Neural progenitor cell (in vitro differentiated cells): ENCODE measurements at places on chromosomes 12 and 14.

GRCh38 chr14:70724944-70725343 is 83.2 kb downstream of the TTC9 start:
- DNase-seq = no peak

- no peak for DNase-seq
These were observed 17.0 kb upstream of the KERA start for GRCh38 chr12:91074851-91075250.

DNA sequence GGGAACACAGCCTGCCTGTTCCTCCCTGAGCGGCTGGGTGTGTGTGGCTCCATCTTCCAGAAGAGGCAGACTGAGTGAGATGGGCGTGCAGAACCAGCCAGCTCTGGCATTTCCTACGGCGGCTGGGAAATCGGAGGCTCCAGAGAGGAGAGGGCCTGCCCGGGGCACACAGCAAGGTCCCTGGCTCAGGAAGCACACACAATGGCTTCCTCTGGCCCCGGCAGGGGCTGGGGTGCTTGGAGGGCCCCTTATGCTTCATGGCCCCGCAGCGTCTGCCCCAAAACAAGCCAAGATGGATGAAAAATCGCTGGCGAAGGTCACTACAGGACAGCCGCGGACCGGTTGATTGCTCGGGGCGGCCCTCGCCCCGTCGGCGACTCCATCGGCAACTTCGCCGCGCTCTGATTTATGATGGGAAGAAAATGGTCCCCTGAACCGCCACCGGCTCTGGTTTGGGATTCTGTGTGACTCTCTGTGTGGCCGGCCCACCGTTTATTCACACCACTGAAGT is 191.5 kb upstream of the C14orf180 start:
- DNase-seq = no peak

DNA sequence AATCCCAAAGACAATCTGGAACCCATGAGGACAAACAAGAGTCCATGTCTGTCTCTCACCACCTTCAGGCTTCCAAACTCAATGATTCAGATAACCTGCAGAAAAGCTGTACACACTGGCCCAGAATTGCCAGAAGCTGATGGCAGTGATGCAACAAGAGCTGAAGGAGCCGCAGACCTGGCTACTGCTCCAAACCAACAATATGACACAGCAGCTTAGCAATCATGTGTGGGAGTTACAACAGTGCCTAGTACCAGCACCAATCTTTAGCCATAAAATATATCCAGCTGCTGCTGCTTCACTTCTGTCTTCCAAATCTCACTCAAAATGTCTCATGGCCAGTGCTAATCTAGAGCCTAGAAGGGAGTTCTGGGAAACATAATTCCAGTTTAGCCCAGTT is 22.0 kb downstream of the RPS6KA5 start:
- DNase-seq = no peak

GRCh38 chr12:89661706-89662330 is 46.8 kb downstream of the ATP2B1 start:
- no peak for DNase-seq

GRCh38 chr14:76767681-76768656 is 6.7 kb downstream of the VASH1 start:
- DNase-seq = peak; percentile 20

DNA sequence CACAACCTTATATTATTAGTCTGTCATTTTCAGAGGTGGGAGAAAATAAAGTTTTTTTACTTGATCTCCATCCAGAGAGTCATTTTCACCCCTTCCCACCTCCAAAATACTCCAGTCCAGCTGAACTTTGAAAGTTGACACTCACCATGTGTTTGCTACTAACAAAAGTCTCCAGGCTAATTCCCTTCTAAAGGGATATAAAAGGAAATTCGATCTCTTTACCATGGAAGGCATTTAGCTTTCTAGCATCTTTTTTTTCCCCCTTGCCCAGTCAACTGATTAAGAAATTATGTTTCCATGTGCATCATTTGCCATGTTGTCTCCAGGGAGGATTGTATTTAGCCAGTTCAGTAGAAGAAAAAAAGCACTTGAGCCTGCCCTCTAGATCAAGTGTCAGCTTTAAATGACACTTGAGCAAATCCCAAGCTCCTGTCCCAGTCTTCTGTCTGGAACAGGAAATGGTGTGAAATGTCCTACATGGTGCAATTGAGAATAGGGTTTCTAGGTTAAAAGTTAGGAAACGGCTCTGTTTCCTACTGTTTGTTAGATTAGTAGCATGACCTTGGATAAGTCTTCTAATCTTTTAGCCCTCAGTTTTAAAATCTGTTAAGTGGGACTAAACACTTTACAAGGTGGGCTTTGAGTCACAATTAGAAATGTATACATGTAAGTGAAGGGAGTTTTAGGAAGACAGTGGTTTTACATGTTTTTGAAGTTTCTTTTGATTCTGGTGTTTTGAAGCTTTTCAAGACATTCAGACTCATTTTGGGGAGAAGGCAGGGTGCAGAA is 67.2 kb downstream of the GNS start:
- peak; percentile 51 for DNase-seq

GRCh38 chr12:27703720-27704452 is 6.7 kb upstream of the MRPS35 start:
- DNase-seq = peak; percentile 82

DNA sequence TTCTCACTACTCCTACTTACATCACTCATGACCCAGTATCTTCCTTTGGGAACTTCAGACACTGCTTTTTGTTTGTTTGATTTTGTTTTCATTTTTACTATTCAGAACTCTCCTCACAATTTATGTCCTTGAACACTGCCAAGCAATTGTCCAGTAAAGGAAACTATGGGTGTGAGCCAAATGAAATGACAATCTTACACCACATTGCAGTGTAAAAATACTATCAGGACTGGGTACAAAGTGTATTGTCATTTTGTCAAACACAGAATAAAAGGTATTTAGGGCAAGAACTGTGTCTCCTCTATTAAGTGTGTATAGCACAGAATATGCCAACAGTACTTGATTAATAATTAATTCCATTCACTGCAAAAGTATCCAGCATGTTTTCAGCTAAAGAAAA is 199.3 kb downstream of the ALG10B start:
- DNase-seq = no peak

DNA sequence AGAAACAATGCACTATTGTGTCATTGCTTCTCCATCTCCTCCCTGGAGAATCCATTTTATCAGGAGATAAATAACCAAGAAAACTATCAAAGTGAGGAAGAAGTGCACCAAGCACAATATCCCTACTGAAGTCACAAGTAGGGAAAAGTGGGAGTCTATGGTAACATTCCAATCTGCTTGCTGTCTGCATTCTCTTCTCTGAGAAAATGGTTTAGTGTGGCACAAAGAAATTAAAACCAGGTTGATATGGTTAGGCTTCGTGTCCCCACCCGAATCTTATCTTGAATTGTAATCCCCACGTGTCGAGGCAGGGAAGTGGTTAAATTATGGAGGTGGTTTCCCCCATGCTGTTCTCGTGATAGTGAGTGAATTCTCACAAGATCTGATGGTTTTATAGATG is 209.7 kb downstream of the PRKD1 start:
- no peak for DNase-seq

DNA sequence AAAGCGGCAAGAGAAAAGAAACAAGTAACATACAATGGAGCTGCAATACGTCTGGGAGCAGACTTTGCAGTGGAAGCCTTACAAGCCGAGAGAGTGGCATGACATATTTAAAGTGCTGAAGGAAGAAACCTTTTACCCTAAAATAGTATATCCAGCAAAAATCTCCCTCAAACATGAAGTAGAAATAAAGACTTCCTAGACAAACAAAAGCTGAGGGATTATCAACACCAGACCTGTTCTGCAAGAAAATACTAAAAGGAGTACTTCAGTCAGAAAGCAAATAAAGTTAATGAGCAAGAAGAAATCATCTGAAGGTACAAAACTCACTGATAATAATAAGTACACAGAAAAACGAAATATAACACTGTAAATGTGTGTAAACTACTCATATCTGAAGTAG is 77.5 kb upstream of the ABCD2 start:
- DNase-seq = no peak

GRCh38 chr14:36430169-36430568 is 89.9 kb downstream of the NKX2-1 start:
- DNase-seq = no peak

GRCh38 chr12:74152370-74152769 is 385.3 kb upstream of the ATXN7L3B start:
- DNase-seq = peak; percentile 10

GRCh38 chr14:59208224-59208814 is 19.9 kb downstream of the DAAM1 start:
- DNase-seq = no peak

DNA sequence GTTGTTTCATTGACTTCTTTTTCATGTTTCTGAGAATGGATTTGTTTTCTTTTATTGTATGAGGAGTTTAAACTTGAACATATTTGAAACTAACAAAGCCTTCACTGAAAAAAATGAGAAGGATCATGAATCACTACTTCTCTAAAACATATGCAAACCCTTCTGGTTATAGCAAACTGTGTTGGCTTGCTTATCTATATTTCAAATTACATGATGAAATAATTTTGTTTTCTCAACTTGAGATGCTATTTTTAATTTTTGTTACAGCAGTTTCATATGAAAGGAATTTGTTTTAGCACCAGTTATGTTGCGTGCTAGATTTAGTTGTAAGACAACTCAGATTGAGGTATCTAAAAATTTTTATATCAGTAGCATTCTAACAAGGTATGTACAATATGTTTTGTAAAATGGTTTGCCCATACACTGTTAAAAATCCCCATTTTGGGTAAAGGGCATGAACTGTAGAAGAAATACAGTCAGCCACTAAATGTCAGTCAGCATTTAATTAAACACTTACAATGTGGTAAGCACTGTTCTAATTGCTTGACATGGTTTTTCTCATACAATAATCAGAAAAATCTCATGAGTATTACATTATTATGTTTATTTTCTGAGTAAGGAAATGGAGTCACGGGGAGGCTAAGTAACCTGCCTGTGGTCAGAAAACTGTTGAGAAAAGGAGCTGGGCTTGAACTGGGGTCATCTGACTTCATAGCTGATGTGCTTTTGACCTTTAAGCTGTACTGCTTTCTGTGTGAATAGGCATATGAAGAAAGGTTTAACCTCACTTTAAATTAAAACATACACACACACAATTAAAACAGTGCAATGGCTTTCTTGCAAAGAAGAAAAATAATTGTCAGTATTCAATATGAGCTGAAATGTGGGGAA is 105.7 kb downstream of the PLEKHA5 start:
- DNase-seq = no peak

DNA sequence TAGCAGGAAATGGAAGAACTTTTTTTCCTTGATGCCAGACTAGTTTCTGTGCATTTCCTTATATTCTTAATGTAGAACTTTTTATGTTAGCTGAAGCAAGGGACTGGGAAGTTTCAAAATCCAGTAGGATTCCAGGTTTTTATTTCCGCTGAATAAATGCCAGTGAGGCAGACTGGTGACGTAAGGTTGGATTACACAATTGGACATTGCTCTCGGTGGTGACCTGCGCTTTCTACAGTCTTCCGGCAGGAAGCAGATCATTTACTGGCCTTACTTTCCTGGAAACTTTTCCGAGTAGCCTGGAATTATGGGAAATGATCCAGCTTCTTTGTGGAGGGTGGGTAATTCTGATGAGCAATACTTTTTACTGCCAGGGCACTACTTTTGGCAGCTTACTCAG is 3.6 kb downstream of the IFT43 start:
- DNase-seq = no peak

DNA sequence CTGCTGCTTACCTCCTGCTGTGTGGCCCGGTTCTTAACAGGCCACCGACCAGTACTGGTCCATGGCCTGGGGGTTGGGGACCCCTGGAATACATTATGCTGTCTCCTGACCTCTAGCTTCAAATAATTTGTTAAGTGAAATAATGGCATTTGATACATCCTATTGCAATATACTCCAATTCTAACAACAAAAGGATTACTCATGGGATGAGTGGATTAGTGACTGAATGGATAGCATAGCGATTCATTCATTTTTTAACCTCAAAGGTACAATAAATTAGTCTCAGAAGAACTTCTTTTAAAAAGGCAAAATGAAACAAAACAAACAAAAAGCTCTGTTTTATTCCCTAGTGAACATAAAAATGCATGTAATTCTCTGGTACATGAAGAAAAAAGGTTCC is 147.9 kb upstream of the PKP2 start:
- DNase-seq = no peak

- DNase-seq = no peak
These were observed 9.4 kb upstream of the OASL start for GRCh38 chr12:121048442-121048841.

DNA sequence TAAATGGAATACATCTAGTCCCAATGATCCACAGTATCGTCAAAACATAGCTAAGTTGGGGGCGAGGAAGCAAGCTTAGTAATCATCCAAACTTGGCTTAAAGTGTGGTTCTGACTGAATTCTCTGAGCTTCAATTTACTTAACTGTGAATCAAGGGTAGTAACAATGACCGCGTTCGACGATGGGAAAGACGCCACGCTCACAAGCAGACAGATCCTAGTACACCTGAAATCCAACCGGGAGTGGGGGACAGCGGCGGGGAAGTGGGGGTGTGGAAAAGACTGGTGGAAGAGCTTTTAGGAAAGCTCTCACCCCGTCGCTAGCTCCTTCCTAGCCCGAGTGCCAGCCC is 433 bp downstream of the COX16 start:
- no peak for DNase-seq

GRCh38 chr12:16299403-16299802 is 21.9 kb upstream of the SLC15A5 start:
- no peak for DNase-seq

- no peak for DNase-seq
These were observed 110.2 kb downstream of the RASSF9 start for GRCh38 chr12:85725991-85726390.

GRCh38 chr14:91466192-91466591 is 43.9 kb downstream of the PPP4R3A start:
- DNase-seq = no peak

DNA sequence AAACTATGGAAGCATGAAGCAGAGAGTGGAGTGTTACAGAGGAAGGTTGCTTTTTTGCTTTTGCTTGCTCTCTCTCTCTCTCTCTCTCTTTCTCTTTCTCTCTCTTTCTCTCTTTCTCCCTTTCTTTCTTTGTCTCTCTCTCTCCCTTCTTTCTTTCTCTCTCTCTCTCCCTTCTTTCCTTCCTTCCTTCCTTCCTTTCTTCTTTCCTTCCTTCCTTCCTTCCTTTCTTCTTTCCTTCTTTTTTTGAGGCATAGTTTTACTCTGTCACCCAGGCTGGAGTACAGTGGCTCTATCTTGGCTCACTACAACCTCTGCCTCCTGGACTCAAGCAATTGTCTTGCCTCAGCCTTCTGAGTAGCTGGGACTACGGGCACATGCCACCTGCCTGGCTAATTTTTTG is 7.6 kb downstream of the ARHGDIB start:
- no peak for DNase-seq

DNA sequence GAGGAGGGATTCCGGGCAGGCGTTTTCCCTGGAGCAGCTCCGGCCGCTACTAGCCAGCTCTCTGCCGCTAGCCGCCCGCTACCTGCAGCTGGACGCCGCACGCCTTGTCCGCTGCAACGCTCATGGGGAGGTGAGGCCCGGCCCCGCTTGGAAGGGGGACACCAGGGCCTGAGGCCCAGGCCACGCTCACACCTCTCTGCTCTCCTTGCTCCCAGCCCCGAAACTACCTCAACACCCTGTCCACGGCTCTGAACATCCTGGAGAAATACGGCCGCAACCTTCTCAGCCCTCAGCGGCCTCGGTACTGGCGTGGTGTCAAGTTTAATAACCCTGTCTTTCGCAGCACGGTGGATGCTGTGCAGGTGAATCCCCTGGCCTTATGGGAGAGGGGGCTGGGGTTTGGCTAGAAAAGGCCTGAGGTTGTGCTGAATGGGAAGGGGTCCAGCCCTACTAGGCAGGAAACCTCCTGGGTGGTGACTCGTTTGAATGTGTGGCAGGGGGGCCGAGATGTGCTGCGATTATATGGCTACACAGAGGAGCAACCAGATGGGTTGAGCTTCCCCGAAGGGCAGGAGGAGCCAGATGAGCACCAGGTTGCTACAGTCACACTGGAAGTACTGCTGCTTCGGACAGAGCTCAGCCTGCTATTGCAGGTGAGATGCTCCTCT is 597 bp downstream of the RNF31 start:
- DNase-seq = no peak
